ENCODE measurements at places on chromosomes 12 and 14.

- peak; percentile 67 for DNase-seq
These were observed 2.6 kb downstream of the LTB4R start for GRCh38 chr14:24313913-24314312.

DNA sequence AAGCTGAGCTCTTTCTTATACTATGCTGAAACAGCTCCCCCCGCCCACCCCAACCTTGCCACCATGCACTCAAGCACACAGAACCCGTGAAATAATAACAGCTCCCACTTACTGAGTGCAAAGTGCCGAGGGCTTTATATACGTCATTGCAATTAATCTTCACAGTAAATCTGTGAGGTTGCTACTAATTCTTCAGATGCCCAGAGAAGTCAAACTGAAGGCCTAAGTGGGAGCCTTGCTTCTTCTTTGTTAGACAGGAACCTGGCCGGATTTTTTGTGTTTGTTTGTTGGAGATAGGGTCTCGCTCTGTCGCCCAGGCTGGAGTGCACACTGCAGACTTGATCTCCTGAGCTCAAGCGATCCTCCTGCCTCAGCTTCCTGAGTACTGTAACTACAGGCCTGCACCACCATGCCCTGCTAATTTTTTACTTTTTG is 34.0 kb downstream of the VCPKMT start:
- DNase-seq, result no peak

- DNase-seq, result no peak
These were observed 6.4 kb upstream of the LACRT start for GRCh38 chr12:54641089-54641488.

- DNase-seq, result no peak
These were observed 41.1 kb downstream of the PSMA6 start for GRCh38 chr14:35333264-35333730.

DNA sequence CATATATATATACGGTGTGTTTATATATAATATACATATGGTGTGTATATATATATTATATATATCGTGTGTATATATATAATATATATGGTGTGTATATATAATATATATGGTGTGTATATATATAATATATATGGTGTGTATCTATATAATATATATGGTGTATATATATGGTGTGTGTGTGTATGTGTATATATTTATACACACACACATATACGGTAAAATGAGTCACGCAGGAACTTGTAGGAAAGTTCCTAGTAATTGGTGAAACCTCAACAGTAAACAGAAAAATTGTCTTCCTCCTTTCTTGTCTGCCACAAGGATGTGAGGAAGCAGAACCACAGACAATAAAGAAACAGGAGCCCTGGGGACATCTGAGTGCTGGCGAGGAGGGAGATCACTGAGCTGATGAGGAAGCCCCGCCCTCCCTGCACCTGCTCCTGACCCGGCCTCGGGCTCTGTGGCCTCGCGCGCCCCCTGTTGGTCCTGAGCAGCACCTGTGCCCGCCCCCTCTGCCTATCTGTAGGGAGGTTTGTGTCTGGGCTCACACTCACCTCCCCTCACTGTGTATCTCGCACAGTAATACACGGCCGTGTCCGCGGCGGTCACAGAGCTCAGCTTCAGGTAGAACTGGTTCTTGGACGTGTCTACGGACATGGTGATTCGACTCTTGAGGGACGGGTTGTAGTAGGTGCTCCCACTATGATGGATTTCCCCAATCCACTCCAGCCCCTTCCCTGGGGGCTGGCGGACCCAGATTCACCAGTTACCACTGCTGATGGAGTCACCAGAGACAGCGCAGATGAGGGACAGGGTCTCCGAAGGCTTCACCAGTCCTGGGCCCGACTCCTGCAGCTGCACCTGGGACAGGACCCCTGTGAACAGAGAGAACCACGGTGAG is 1079.4 kb downstream of the TMEM121 start:
- DNase-seq, result peak; percentile 87

- DNase-seq, result no peak
These were observed 65.1 kb upstream of the DUSP6 start for GRCh38 chr12:89417246-89417977.

GRCh38 chr14:67199016-67199415 is 9.8 kb downstream of the GARIN2 start:
- no peak for DNase-seq

GRCh38 chr12:109163167-109163566 is 46.8 kb downstream of the ACACB start:
- DNase-seq, result no peak

- peak; percentile 58 for DNase-seq
These were observed 2.5 kb downstream of the COL2A1 start for GRCh38 chr12:48001505-48002413.

DNA sequence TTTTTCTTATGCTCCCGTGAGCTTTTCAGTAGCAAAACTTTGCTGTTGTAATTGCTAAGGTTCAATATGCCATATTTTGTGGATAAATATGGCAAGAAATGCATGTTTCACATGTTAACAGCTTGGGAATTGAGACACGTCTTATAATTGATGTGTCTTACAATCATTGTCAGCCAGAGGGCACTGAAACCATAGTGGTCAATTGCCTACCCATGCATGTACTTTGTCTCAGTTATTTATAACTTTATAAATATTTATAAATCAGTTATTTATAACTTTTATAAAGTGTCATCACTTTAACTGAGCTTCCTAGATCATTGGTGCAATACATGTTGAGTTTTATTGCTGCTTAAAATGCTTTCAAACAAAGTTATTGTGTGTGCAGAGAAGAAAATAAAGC is 82.0 kb downstream of the CATSPERB start:
- DNase-seq, result peak; percentile 79

DNA sequence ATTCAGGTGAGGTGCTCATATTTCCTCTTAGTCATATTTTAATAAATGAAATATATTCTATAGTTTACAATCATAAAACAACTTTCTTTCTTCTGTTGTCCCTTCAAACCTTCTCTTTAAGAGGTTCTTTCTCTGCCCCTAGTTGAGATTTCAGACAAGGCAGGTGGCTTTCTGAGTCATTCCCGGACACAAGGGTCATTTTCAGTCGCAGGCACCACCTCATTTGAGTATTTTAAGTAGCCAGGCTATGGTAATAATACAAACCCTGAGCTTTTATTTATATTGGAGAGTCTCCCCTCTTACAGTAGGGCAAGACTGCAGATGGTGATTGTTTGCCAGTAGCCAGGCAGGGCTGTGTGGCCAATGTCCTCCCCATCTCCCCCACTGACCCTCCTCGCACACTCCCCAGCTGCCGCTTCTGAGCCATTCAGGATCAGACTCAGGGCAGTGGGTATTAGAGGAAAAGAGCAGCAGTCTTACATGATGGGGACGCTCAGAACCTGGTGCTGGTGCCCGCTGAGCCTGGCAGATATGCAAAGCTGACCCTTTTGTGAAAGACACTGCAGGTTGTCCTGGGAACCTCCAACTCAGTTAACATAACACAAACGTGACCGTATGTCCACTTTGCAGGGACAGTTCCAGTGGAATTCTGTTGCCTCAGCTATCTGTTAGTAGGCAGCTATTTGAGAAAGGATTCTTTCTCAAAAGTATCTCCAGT is 101.1 kb upstream of the BCL2L14 start:
- DNase-seq, result no peak

DNA sequence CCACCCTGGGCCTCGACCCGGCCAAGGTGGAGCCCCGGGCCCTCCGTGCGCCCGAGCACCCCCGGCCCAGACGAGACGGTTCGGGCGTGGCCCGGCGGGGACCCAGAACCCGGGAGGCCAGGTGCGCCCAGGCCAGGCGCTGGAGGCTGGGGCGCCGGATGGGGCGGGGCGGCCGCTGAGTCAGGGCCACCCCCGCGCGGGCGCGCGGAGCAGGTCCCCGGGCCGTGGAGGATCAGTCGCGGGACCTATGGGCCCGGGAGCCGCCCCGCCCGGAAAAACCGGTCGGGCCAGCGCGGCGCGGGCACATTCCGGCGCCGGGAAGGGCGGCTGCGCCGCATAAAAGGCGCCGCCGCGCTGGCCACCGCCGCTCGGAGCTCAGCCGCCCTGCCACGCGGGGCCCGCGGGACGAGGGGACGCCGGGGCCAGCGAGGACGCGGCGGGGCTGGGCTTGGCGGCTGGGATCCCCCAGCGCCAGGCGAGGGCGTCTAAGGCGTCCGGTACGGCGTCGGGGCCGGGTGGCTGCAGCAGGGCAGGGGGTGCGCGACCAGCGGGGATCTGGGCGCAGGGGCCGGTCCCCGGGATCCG is 21.5 kb upstream of the KIF26A start:
- DNase-seq, result peak; percentile 35

- DNase-seq, result peak; percentile 87
These were observed 4.8 kb upstream of the ITPK1 start for GRCh38 chr14:93120517-93120916.

DNA sequence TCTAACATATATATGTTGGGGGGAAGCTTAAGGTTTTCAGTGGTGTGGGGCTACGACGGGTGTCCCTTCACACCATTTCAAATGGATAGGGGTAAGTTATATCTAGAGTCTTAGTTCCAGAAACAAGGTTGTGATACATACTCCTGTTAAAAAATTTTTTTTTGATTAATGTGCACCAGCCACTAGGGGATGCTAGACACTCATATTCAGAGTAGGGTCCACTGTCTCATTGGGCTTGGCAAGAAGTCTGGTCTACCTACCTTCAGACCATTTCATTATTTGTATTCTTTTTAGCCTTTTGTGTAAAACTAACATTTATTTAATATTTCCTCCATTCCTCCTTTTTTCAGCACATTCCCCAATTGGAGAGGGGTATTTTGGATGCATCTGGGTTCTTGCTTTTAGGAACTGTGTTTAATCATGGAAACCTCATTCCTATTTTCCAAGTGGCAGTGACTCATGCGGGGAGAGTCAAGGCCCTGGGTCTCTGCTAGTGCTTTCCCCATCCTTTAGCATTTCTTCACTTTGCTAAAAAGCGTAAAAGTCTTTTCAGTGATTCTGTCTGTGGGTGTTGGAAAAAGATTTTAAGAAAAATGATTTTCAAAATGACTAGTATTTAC is 33.4 kb downstream of the ANO4 start:
- peak; percentile 60 for DNase-seq

- DNase-seq, result no peak
These were observed 96.2 kb downstream of the FAR2 start for GRCh38 chr12:29245246-29245645.

- DNase-seq, result no peak
These were observed 52.5 kb upstream of the PELI2 start for GRCh38 chr14:56065621-56066290.

DNA sequence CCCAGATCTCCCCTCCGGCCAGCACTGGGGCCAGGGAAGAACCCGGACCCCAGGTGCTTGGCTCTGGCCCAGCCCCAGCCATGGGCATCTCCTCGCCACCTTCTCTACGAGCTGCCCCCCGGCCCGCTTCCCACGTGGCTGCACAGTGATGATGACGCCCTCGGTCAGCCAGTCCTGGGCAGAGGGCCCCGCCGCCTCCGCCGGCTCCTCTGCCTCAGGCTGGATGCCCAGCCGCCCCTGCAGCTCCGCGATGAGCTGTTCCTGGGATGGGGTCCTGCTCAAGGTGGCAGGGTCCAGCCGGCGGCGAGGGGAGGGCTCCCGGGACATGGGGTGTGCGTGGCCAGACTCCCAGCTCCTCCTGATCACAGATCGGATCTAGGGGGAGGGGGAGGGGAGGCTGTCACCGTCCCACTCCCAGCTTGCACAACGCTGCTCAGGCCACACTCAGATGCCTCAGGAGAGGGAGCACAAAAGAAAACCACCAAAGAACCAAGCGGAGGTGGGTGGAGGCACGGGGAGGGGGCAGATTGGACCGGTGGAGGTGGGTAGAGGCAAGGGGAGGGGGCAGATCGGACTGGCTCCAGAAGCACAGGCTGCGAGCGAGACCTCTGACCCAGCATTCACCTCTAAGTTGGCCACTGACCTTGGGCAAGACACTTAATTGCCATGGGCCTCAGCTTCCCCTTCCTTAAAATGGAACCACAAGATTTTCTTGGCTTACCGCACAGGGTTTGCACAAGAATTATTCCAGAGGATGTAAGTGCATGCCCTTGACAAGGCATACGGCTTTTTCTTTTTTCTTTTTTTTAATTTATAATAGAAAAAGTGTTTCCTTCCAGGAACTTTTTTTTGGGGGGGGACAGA is 16.1 kb upstream of the RPLP0 start:
- no peak for DNase-seq

DNA sequence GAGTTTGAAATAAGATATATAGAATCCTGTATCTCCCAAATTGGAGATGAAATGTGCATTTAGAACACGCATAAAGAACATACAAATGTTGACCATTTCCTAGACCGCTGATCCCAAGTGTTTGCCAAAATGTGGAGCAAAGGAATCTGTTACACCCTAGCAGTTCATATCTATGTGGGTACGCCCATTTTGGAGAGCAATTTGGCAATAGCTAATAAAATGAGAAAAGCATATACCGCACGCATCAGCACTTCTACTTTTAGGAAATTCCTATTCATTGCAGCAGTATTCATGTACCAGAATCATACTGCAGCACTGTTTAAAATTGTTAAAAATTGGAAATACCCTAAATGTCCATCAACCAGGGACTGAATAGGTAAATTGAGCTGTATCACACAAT is 937.8 kb downstream of the BCL11B start:
- no peak for DNase-seq

GRCh38 chr14:91112194-91112593 is 1.7 kb upstream of the DGLUCY start:
- DNase-seq, result no peak

DNA sequence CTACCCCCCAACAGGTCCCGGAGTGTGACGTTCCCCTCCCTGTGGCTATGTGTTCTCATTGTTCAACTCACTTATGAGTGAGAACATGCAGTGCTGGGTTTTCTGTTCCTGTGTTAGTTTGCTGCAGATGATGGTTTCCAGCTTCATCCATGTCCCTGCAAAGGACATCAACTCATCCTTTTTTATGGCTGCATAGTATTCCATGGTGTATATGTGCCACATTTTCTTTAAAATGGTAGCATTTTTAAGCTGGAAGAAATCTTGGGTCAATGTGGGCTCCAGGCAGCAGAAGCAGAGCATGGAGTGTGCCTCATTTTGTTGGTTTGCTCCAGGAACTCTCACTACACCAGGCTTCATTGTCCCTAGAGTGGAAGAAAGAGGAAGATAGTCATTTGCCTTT is 47.6 kb upstream of the ITPR2 start:
- DNase-seq, result no peak

- DNase-seq, result no peak
These were observed 475.0 kb downstream of the GLT1D1 start for GRCh38 chr12:129328235-129328634.

DNA sequence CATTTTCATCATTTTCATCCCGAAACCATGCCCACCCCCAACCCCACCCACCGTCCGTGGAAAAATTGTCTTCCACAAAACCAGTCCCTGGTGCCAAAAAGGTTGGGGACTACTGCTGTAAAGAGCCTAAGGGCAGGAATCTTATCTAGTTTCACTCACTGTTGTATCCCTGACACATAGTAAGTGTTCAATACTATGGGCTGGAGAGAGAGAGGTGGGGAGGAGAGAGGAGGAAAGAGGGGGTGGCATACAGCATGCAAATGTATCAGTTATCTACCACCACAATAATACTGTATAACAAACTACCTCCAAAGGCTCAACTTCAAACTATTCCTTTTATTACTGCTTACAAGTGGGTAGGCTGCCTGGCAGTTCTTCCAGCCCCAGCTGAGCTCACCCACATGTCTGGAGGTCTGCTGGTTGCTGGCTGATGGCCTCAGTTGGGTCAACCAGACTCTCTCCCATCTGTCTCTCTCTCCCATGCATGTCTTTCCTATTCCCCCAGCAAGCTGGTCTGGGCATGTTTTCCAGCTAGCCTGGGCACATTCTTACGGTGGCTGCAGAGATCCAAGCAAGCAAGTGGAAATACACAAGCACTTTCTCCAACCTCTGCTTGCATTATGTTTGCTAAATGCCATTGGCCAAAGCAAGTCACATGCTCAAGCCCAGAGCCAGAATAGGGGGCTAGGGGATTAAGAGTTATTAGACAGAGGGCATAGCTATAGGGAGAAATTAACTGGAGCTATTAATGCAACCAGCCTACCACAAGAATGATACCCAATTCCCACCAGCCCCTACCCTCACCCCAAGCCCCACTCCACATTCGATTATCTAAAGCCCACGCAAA is 31.6 kb upstream of the FICD start:
- DNase-seq, result no peak
